ENCODE measurements at places on chromosomes 12 and 14.

DNA sequence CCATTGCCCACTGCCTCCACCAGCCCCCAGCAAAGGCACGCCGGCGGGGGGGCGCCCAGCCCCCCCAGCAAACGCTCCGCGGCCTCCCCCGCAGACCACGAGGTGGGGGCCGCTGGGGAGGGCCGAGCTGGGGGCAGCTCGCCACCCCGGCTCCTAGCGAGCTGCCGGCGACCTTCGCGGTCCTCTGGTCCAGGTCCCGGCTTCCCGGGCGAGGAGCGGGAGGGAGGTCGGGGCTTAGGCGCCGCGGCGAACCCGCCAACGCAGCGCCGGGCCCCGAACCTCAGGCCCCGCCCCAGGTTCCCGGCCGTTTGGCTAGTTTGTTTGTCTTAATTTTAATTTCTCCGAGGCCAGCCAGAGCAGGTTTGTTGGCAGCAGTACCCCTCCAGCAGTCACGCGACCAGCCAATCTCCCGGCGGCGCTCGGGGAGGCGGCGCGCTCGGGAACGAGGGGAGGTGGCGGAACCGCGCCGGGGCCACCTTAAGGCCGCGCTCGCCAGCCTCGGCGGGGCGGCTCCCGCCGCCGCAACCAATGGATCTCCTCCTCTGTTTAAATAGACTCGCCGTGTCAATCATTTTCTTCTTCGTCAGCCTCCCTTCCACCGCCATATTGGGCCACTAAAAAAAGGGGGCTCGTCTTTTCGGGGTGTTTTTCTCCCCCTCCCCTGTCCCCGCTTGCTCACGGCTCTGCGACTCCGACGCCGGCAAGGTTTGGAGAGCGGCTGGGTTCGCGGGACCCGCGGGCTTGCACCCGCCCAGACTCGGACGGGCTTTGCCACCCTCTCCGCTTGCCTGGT lies at the start of gene CDKN1B:
Gene CDKN1B, plus strand, starts transcription at position 576 of the 793 bp plus-strand sequence. CDS start 472 bp downstream, outside the sequence.
- peak; percentile 74 for DNase-seq

DNA sequence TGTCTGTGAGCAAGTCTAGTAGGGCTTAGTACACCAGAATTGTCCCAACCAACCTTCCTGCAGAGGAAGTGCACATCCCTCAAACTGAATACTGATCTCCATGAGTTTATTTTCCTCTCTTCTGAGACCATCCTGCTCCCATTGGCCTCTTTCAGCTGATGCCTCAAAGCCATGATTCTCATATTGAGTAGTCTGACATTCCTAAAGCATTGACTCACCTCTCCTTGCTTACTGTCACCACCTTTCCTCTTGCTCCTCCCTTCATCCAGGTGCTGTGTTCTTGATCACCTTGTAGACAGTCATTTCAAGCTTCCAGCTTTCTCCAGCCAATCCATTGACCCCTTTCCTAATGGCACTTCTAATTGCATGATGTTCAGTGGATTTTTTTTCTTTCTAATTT lies 583.7 kb upstream of the USP15 start:
- DNase-seq, result no peak

GRCh38 chr12:41897593-41897992 lies 247.1 kb downstream of the GXYLT1 start:
- no peak for DNase-seq

GRCh38 chr12:15038137-15038536 lies 65.3 kb downstream of the PDE6H start:
- no peak for DNase-seq

DNA sequence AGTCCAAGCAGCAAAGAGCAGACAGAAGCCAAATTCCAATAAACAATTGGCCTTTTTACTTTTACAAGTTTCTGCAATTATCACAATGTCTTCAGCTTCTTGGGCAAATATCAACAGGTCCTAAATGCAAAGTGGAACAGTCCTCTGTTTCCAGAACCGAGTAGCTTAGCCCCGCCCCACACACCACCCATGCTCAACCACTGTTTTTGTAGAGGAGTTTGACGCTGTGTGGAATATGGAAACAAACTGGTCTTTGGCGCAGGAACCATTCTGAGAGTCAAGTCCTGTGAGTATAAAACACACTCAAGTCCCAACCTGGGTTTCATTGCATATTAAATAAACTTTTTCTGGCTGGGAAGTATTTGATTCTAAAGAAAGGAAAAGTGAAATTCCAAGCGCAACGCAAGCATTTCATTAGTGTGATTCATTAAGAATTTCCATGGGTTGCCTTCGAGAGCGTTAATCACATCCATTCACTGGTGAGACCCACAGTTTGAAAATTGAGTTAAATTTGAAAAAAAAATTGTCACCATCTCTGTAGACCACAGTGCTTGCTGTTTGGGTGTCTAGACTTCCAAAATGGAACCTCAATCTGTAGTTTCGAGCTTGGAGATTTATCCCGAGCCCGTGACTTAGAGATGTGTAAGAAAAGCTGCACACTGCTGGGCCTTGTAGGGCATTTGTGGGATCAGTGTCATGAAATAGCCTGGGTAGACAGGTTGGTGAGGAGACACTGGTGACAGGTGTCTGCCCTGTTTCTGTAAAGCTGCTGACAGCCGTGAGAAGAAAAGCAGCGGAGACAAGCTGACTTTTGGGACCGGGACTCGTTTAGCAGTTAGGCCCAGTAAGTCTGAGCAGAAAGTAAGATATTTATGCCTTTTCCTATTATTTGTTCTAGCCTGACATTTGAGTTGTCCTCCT lies 96.1 kb downstream of the DAD1 start:
- DNase-seq, result no peak

DNA sequence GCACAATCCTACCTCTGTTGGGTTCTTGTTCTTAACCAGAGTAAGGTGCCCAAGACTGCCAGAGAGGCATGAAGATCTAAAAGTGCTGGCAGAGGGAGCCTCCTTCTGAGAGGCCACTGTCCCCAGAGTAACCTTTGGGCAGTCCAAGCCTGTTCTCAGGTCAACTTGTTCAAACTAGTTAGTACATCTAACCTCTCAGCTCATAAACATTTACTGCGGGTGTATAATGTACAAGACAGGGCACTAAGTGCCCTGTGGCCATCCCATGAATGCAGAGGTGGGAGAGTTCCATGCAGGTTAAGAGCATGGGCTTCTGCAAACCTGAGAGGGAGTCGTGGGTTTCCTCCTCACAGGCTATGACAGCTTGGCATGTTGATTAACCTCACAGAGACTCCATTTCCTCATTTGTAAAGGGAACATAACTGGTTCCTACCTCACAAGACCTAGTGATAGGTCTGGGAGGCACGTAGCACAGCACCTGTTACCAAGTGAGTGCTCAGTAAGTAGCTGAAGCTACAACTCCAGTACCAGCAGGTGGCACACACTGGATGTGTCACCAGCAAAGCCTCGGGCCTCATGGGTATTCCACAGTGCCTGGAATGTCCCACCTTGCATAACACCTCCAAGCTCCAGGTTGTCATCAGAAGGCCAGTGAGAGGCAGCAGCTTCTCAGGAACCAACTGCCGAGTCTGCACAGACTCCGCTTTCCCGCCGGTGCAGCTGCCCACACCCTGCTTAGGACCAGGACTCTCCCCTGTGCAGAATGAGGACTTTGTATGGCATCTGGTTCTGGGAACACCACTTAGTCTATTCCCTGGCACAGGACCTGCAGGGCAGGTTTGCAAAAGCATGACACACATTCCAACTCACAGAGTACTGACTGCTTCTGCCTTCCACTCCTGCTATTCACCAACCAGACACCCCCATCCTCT lies 4.4 kb downstream of the VDR start:
- no peak for DNase-seq

GRCh38 chr12:89709995-89710872 lies 1.6 kb upstream of the ATP2B1 start:
- DNase-seq, result peak; percentile 19

DNA sequence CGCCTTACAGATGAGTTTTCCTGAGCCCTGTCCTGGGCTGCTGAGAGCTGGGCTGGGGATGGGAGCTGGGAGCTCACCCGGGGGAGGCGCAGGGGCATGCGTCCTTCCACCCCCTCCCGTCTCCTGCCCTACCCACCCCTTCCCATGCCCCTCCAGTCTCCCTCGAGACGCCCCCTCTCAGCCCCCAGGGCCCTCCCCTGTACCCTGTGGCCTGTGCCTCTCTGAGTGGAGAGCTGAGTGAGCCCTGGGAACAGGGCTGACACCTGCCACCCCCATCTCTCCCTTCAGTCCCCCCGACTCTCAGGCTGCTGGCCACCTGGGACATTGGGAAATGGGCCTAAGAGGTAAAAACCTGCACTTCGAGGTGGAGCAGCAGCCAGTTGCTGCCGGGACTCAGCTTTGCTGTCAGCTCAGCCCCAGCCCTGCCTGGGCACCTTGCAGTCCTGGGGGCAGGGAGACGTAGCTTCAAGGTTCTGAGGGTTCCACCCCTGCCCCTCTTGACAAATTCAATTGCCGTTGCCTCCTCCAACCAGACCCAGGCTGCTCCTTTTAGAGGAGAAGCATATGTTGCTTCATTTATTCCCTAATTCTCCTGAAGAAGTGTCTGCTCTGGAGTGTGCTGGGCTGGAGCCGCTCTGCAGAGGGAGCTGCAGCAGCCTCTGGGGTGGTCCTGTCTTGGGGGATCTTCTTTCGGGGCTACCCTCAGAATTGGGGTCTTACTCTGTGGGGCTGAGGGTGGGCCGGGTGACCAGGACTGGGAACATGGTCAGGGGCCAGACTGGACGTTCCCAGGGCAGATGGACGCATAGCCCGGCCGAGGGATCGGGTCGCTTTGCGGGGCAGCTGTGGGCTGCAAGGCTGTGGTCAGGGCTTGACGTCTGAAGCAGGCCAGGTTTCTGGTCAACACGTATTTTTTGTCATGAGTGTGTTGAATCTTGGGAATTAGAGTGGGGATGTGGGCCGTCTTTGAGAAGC lies 141.4 kb downstream of the ADGRD1 start:
- DNase-seq, result no peak

GRCh38 chr14:23321572-23322547 lies 603 bp downstream of the PABPN1 start:
- DNase-seq, result no peak

GRCh38 chr14:59096303-59096702 lies 92.2 kb upstream of the DAAM1 start:
- DNase-seq, result no peak

- DNase-seq, result no peak
These were observed 32.5 kb upstream of the PLEKHG6 start for GRCh38 chr12:6277982-6278438.

GRCh38 chr12:130838284-130838950 lies 633 bp downstream of the STX2 start:
- DNase-seq, result no peak

DNA sequence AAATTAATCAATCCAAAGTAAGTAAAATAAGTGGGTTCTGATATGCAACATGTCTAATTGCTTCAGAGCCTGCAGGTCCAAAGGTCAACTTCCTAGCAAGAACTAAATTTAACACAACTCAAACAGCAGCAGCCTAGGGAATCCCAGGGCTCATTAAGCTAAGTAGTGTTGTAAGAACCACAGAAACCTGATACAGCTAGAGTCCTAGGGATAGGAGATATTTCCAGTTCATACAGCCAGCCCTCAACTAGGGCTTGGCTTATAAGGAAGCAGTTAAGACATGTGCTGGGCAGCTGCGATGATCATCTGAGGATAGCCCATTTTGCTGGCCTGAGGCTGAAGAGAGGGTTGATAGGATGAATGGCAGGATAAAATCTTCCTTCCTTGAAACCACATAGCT lies at the start of gene OR4Q3:
Gene OR4Q3, plus strand, starts transcription at position 316 of the 400 bp plus-strand sequence.
- DNase-seq, result no peak

DNA sequence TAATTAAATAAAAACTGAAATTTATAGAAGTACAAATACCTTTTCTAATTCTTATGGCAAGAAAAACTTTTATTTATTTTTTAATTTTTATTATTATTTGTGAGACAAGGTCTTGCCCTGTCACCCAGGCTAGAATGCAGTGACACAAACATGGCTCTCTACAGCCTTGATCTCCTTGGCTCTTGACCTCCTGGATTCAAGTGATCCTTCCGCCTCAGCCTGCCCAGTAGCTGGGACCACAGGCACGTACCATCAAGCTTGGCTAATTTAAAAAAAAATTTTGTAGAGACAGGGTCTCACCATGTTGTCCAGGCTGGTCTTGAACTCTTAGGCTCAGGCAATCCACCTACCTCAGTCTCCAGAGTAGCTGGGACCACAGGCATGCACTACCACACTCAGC lies 47.4 kb downstream of the COCH start:
- no peak for DNase-seq

DNA sequence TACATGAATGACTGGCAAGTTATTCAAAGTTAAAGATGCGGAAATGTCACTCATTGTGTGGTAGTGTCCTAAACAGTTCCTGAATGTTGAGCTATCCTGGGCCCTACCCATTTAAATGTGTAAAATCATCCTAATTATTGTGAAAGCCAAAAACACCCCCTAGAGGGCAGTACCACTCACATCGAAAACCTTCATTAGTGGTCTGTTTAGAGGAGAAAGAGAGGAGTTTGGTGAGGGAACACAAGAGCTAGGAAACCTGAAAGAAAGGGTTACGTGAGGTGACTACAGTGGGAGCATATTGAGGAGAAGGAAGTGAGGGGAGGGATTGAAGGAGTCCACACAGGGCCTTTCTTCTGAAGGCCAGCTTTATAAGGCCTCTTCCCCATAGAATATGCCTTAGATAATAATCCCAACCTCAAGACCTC lies 2.5 kb upstream of the TEP1 start:
- DNase-seq, result no peak

- no peak for DNase-seq
These were observed 152.1 kb upstream of the EEA1 start for GRCh38 chr12:93080994-93081809.

DNA sequence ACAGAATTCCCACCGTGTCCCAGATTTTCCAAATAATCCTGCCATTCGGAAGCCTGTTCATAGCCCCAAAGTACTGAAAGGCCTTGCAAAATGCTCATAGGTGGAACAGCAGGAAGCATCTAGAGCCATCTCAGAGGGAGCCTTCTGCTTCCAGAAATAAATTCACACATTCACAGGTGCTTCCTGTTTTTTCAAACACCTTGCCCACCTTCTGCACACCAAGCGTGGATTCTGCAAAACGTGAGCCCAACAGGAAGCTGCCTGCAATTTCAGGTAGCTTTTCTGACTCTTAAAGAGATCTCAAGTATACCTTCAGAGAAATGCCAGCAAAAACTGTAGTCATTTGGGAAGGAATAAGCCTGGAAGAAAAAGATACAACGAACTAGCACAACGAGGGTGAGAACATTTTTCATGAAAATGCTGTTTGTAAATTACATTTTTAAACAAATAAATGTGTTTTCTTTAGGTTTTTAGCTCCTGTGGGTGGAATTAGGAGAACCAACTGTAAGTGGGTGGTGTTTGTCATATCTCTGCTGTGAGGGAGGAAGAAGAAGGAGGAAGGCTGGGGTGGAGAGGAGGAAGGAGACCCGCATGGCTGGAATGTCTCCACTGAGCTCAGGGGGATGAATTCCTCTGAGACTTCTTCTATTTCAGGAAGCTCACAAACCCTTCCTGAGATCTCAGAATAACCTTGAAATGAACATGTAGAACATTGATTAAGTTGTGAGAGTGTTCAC lies at the start of gene IFNG-AS1:
Gene IFNG-AS1, plus strand, starts transcription at position 264 of the 737 bp plus-strand sequence.
- DNase-seq, result no peak

- DNase-seq, result no peak
These were observed 15.5 kb downstream of the SCAF11 start for GRCh38 chr12:45974883-45975282.

GRCh38 chr12:70467918-70468733 lies 102.0 kb downstream of the KCNMB4 start:
- DNase-seq, result no peak
